Nephron progenitor cell (in vitro differentiated cells): ENCODE measurements at places on chromosomes 5 and 9.

DNA sequence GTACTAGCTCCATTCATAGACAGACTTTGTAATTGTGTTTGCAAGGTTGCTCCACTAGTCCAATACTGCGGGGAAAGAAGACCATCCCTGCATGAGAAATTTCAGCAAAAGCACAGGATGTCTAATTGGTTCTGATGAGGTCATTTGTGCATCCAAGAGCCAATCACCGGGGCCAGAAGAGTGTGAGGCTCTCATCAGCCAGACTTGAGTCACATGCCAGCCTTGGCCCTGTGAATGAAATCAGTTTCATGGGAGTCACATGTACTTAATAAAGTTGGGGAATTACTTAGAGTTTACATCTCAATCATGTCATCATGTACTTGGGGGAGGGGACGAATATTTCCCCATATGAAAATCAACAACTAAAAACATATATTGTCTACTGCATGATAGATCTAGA lies 1236.0 kb downstream of the MAT2B start:
- no peak overlapping the region for H3K27ac ChIP-seq
- H3K27me3 ChIP-seq = no peaks in the 10 kb centered on the region
- peaks cover 4% of the 10 kb centered on the region for H3K4me1 ChIP-seq
- DNase-seq = no peak
- no peaks in the 10 kb centered on the region for H3K36me3 ChIP-seq

GRCh38 chr9:19373527-19373926 lies 6.5 kb downstream of the RPS6 start:
- DNase-seq = no peak
- peaks cover 17% of the 10 kb centered on the region for H3K4me1 ChIP-seq
- H3K36me3 ChIP-seq = peaks cover 60% of the 10 kb centered on the region

DNA sequence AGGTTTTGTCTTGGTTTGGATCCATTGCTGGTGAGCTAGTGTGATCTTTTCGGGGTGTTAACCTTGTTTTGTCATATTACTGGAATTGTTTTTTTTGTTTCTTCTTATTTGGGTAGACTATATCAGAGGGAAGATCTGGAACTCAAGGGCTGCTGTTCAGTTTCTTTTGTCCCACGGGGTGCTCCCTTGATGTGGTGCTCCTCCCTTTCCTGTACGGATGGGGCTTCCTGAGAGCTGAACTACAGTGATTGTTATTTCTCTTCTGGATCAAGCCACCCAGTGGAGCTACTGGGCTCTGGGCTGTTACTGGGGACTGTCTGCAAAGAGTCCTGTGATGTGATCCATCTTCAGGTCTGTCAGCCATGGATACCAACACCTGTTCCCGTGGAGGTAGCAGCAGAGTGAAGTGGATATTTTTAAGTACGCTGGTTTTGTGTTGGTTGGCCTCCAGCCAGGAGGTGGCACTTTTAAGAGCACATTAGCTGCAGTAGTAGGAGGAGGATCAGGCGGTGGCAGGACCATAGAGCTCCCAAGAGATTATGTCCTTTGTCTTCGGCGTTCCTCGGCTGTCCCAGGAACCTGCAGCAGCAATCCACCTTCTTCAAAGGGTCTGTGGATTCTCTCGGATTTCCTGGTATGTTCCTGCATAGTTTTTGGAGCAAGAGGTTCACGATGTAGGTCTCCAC lies 27.2 kb downstream of the SCAMP1 start:
- H3K27me3 ChIP-seq = no peaks in the 10 kb centered on the region
- peaks cover 93% of the 10 kb centered on the region for H3K36me3 ChIP-seq
- H3K27ac ChIP-seq = no peak overlapping the region

DNA sequence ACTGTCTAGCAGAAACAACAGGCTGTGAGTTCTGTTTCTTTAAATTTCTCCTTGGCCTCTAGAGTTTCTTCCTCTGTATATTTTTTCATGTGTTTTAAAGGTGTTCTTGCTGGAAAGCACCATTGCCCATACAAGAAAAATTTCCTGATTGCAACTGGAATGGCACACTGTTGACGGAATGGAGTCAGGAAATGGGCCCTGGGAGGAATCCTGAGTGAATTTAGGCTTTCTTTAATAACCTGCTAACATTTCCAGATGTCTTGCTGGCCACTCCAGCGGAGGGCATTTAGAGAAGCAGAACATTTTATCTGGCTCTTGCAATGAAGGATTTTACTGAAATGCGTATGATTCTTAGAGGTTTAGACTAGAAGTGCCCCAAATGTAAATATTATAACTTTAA lies 736.3 kb downstream of the TAF11L14 start:
- peaks cover under 1% of the 10 kb centered on the region for H3K4me1 ChIP-seq
- DNase-seq = no peak
- no peak overlapping the region for H3K4me3 ChIP-seq
- no peak overlapping the region for H3K27ac ChIP-seq
- no peaks in the 10 kb centered on the region for H3K36me3 ChIP-seq

- peaks cover 14% of the 10 kb centered on the region for H3K4me1 ChIP-seq
- no peaks in the 10 kb centered on the region for H3K36me3 ChIP-seq
- H3K27me3 ChIP-seq = no peaks in the 10 kb centered on the region
- H3K27ac ChIP-seq = no peak overlapping the region
These were observed 457.5 kb downstream of the KIF4B start for GRCh38 chr5:155471027-155471426.

GRCh38 chr9:68983008-68983411 lies 30.9 kb downstream of the PRKACG start:
- H3K36me3 ChIP-seq = peaks cover 8% of the 10 kb centered on the region
- H3K4me1 ChIP-seq = peaks cover 63% of the 10 kb centered on the region
- peak overlapping the region; percentile 8 for H3K27ac ChIP-seq
- no peak for DNase-seq
- no peak overlapping the region for H3K4me3 ChIP-seq

DNA sequence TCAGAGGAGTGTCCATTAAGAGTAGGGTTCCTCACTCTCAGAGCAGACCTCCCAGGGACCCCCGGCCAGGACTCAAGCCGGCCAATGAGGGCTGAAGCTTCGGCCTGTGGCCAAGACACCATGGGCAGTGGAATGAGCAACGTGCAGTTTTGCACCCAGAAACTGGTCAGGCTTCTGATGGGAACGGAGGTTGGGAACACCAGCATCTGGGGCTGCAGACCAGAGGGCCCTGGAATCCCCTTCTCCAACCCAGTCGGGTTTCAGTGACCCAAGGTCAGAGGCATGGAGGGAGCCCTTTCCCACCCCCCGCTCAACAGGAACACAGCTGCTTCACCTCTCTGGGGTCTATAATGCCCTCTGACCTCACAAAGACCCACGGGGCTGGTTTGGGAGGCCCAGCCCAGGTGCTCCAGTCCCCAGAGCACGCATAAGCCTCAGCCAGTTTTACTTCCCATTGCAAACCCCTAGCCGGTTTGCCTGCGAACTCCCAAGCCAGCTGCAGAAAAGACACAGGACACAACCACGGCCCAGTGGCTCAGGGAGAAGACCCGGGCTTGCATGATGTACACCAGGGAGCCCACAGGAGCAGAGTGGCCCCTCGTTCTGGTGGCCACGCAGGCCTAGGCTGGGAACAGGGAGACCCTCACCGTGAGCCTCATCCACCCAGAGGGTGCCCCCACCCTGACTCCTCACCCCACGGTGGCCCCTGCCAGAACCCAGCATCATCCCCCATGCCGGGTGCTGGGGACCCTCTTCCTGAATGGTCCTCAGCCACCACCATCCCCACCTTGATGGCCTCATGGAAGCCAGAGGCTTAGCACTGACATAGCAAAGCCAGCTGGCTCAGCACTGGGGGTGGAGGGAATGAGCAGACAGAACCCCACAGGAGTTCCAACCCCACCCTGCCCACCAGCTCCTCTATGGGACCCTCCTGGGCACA lies 30.6 kb downstream of the VAV2 start:
- no peak overlapping the region for H3K4me3 ChIP-seq
- H3K36me3 ChIP-seq = peaks cover 26% of the 10 kb centered on the region
- DNase-seq = no peak
- no peak overlapping the region for H3K27ac ChIP-seq
- H3K4me1 ChIP-seq = peaks cover 53% of the 10 kb centered on the region
